ENCODE measurements at places on chromosomes 4 and X.
A peak's percentile ranks its signal among the peaks of the same experiment; 100 is the strongest.

- no peak for DNase-seq
These were observed 20.9 kb upstream of the IQCM start for GRCh38 chr4:149836546-149836945.

- DNase-seq: no peak
These were observed 1607.7 kb downstream of the ARAP2 start for GRCh38 chr4:34636623-34637022.

DNA sequence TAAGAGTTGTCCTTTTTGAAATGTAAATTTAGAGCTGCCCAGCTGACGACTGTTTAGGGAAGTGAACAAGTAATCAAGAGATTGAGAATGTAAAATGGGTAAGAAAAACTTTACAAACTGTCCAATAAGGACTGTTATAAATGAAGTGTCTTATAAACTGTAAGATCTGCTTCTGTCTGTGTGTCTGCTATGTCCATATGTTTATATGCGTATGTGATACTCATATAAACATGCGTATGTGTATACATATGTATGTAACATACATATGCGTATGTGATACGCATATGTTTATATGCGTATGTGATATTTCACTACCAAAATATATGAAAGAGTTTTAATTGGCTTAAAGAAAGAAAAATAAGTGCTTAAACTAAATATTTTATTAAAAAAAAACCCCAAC lies 416.0 kb upstream of the GALNTL6 start:
- DNase-seq: no peak

- no peak for DNase-seq
These were observed 403.3 kb upstream of the TRAM1L1 start for GRCh38 chr4:117488692-117489091.

DNA sequence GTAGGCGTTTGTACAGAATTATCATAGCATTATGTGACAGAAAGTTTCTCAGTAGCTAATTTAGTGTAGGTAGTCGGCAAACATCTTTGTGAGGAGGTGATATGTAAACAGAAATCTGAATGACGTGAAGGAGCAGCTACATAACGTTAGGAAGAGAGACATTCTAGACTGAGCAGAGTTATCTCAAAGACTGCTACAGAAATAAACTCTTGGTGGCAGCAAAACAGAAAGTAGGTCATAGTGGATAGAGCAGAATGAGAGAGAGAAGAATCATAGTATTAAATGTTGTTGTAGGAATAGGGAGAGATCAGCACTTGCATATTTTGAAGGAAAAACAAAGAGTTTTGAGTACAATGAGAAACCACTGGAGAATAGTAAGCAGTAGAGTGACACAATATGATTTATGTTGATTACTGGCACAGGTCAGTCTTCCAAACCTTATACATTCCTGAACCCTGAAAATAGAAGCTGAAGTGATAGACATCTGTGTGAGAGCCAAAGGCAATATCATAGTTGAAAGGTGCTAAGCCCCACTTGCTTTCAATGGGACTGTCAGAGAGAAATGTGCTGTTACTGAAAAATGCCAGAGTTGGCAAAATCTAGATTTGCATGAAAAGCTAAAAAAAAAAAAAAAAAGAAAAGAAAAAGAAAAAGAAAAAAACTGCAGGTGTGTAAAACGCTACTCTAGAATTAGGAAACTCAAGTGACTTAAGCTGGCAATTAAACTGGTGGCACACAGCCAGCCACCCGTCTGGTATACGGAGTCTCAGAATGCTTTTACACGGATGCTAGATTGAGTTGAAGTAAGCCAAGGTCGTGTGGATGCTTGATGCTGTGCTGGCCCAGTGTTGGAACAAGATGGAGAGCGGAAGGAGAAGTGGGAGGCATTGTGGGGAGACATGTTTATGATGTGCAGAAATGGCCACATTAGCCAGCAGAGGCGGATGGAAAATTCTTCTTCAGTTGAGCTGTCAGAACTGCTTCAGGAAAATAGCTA lies 750.2 kb upstream of the HS3ST1 start:
- DNase-seq: no peak

GRCh38 chr4:140103676-140104075 lies 50.3 kb downstream of the MAML3 start:
- no peak for DNase-seq

- no peak for DNase-seq
These were observed 8.0 kb downstream of the CETN2 start for GRCh38 chrX:152822383-152823086.

GRCh38 chr4:17066972-17067371 lies 168.5 kb upstream of the LDB2 start:
- DNase-seq: no peak

DNA sequence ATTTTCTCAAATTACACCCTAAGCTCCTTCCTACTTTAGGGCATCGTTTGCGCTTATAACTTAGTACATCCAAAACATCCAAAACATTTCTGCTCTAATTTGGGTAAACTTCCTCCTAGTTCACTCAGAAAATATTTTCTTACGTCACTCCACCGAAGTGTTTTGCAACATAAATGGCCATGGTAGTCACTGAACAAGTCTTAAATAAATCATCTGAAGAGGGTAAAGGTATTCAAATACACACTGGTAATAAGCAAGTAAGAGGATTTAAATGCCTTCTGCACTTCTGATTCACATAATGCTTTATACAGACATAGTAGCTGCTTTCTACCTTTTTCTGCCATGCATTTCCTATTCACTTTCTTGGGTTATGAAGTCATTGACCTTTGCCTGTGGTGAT lies 991.9 kb downstream of the NLGN4X start:
- DNase-seq: no peak

DNA sequence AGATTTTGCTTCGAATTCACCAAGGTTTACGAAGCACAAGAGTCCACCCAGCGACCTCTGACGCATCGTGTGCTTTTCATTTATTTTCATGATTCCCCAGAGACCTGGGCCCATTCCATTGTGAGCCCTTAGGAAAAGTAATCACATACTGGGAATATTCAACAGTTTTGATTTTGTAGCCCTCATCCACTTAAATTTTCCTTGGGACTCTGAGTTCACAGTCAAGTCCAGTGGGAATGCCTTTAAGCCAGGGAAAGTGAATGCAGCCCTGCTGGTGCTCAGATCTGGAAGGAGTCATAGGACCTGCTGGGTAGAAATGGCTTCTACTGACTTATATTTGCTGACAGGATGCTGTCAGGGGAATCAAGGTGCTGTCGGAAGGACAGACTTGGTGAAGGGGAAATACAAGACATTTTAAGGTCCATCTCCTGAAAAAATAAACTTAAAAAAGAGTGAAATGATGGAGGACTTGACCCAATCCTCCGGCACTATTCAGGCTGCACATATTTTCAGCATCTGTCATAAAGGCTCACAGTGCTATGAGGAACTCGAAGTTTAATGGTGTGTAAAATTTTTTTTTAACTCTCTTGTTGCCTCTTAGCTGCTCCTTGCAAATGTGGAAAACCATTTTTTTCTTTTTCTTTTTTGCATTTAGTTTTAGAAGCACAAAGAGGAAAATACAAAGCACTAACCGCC lies 204.9 kb downstream of the MID1 start:
- no peak for DNase-seq

GRCh38 chr4:186249785-186250754 lies 15.9 kb upstream of the F11 start:
- no peak for DNase-seq

- DNase-seq: no peak
These were observed 93.4 kb upstream of the ENPP6 start for GRCh38 chr4:184310881-184311709.

DNA sequence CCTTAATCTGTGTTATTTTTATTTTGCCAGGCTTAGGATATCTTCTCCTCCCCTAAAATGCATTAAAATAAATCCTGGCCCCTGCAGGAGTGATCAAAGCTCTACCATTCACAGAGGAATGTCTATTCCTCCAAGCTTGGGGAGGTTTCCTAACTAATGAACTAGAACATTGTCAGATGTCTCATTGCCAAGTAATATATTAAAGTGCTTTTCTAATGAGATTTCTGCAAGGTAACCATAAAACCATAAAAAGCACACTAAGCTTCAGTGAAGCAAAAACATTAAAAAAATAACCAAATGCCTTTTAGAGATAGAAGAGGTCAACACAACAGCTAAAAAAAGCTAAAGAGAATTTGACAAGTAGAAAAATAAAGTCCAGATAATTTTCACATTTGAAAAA lies 34.8 kb downstream of the IGFBP7 start:
- DNase-seq: no peak

DNA sequence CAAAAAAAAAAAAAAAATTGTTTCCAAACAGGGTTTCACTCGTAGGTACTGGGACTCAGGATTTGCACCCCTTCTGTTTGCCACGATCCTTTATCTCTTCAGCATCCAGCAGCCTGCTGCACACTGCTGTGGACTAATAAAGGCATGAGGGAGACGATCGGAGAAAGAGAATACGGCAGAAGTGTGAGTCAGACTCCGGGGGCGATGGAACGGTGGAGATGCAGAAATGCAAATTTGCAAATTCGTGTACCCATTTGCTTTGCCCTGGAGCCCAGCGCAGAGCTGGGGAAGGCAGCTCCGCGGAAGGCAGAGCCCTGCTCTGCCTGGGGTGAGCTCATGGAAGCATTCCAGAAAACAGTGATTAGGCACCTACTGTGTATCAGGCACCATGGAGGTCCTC lies 270.3 kb downstream of the ASMT start:
- peak; percentile 66 for DNase-seq

GRCh38 chrX:48595929-48596328 lies 1.4 kb upstream of the WDR13 start:
- DNase-seq: no peak

DNA sequence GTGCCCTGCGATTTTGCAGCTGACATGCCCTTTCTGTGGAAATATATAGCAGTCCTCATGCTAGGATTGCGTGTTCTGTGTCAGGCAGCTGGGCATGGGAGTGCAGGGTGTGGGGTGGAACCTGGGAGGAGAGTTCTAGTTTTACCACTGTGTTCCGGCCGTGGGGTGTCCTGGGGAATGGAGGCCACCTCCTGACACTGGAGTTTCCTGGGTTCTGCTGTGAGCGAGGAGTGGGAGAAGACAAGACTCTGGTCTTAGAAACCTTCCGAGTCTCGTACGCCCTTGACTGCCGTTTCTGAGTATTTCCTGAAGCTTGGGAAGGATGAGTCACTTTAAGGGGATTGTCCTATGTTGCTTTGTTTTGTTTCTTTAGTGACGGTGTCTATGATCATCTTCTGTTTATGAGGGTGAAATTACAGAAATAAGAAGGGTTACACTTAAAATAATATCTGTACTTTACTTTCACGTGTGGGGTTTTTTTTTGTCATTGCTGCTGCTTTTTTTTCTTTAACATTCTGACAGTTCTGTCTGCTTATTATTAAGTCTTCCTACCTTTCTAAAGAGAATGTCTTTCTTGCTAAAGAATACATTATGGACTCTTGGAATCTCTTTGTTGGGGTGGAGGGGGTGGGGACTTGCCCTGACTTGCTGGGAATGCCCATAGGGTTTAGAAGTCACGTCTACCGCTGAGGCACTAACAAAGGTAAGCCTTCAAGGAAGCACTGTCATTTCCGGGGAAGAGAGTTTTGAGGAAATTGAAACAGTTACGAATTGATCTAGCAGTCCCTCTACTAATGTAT lies 19.1 kb downstream of the CD99 start:
- no peak for DNase-seq

DNA sequence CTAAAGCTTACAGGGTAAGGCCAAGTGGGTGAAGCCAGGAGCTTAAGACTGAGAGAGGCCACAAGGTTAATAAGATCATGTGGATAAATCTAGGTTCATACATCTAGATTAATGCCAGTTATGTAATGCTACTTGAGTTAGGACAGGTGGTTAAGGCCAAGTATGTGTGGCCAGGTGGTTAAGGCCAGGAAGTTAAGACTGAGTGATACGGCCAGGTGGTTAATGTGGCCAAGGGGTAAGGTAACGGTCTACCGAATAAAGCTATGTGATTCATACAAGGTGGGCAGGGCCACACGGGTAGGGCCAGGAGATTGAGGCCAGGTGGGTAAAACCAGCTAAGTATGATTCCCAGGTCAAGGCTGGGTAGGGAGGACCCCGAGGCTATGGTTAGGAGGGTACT lies 223.0 kb downstream of the TACR3 start:
- DNase-seq: no peak

- no peak for DNase-seq
These were observed 207.8 kb downstream of the FAT4 start for GRCh38 chr4:125522588-125522987.

- no peak for DNase-seq
These were observed 2.2 kb upstream of the ACSL4 start for GRCh38 chrX:109735202-109735744.

GRCh38 chr4:145884775-145885174 lies 53.8 kb downstream of the ZNF827 start:
- DNase-seq: no peak

- DNase-seq: no peak
These were observed 185.8 kb upstream of the RPS6KA3 start for GRCh38 chrX:20452487-20452886.

DNA sequence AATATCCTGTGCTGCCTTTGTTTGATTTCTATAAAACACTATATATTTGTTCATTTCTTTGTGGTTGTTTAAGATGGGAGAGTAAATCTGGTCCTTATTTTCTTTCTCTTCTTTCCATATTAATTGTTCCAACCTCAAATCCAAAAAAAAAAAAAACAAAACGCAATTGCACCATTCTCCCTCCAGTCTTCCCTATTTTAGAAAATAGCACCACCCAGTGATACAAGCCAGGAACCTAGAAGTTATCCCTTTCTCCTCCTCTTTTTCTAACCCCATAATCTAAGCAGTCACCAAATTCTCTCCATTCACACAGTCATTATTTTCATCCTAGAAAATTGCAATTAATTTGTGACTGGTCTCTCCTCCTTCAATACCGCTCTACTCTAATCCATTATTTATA lies 107.8 kb downstream of the GABRA3 start:
- DNase-seq: no peak

- DNase-seq: no peak
These were observed 74.3 kb downstream of the CAMK2D start for GRCh38 chr4:113687067-113687718.

DNA sequence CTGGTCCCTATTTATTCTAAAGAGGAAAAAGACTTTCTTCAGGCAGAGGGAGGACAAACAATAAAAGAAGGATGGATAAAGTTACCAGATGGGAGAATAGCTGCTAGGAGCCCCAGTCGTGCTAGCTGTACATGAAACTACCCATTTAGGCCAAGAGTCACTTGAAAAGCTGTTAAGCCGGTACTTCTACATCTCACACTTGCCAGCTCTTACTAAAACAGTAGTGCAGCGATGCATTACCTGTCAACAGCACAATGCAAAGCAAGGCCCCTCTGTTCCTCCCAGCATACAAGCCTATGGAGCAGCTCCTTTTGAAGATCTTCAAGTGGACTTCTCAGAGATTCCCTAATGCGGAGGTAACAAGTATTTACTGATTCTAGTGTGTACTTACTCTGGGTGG lies 1138.8 kb downstream of the ARAP2 start:
- no peak for DNase-seq

- DNase-seq: no peak
These were observed 49.0 kb downstream of the SMAD1 start for GRCh38 chr4:145530662-145531061.

- DNase-seq: no peak
These were observed 339.8 kb downstream of the PCDH7 start for GRCh38 chr4:31059753-31060522.

DNA sequence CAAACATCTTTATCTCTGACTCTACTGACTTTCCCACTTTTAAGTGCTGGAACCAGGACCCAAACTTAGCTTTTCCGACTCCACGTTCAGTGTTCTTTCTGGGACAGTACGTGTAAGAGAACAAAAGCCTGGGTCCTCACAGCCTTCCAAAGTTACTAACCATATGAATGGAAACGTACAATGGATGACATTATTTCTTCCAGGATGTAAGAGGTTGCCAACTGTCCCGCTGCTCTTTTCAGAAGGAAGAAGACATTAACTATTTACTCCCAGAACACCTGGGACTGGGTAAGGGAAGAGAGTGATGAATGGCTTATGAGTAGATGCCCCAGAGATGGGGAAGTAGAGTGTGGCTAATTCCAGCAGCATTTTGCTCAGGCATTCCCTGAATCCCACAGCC lies 114.7 kb downstream of the TRAPPC11 start:
- no peak for DNase-seq

All from head of caudate nucleus (tissue), 42 donors.